ENCODE measurements at places on chromosomes 2 and 18.

DNA sequence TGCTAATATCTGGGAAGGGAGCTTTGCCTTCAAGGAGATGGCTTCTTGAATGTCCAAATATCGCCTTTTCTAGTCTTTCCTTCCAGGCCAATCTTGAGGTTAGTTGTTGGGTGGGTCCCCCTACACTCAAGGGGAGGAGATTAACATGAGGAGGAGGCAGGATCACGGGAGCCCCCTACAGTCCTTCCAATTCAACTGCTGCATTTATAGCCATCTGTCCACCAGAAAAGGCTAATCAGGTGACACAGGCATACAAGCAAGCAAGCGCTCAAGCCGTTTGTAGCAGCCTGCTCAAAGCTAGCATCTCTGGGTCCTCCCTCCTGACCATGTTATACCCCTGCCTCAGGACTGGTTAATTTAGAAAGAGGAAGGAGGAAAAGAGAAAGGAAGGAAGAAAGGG is 87.6 kb downstream of the MRPS9 start:
- DNase-seq = no peak

- DNase-seq = no peak
Observed at GRCh38 chr18:45528712-45529336, 86.5 kb upstream of the SLC14A2 start.

DNA sequence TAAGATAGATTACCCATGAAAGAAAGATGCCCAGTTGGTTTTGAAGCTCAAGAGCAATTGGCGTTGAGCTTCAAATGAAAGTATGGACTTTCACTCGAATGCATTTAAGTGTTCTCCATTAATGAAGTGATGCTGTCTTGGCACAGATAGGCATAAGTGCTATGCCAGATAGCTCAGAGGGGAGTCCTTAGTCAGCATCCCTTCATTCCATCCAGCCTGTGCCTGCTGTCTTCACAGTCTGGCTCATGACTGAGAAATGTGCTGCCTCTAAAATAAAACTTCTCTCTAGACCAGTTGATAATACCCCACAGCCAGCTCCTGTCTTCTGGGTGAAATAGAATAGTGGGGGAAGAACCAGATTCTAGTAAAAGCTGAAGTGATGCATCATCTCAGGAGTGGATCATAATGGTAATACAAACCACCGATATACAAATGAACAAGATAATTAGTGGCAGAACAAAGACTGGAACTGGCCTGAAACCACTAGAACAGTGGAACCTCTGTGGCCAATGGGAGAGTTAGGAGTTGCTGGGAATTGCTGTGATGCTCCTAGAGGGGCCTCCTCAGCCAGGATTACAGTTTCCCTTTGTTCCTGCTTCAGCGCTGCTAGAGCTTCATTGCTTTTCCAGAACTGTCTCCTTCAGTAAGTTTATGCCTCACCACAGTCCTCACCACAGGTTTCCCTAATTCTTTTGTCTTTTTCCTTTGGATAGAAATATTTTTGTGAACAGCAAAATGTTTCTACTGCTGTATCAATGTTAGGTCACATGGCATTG is 359.3 kb downstream of the KIAA1328 start:
- no peak for DNase-seq

DNA sequence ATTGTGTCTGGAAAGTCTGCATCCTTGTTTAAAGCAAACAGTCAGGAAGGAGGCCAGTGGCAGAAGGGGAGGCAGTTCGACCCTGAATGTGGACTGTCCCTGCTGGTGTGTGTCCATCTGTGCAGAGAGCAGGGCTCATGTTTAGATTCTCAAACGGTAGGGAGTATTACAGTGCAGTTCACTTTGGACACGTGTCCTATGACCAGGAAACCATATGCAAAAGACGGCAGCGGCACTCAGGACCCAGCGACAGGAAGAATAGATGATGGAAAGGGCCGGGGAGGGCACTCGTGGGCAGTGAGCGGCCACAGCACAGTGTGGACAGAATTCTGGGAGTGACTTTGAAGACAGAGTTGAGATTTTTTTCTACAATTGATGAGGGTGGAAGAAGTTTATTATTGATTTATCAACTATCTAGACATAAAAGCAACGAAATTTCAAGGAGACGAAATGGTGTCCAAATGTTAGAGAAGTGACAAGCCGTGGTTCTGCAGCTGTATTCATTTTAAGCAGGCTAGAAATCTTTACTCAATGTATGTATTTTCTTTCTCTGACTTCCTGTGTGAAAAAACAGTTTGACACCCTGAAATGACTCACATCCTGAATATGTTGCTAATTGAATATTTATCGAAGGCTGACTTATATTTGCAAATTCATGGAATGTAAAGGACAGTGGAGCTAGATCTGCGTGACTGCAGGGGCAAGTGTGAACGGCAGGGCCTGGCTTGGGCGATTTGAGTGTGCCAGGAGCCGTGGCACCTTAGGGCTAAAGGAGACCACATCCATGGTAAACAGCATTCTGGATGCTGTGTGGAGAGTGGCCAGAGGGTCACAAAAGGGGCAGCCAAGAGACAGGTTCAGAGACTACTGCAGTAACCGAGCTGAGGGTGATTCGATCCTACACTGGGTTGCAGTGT is 214.2 kb downstream of the PTGR3 start:
- DNase-seq = peak; percentile 20

GRCh38 chr2:200528228-200528627 is 2.2 kb downstream of the SGO2 start:
- no peak for DNase-seq

Data from HS-5 (cell line).